CD4-positive, alpha-beta T cell treated with Interleukin-15 for 4 hours (primary cell): ENCODE measurements at places on chromosomes 6 and 20.

DNA sequence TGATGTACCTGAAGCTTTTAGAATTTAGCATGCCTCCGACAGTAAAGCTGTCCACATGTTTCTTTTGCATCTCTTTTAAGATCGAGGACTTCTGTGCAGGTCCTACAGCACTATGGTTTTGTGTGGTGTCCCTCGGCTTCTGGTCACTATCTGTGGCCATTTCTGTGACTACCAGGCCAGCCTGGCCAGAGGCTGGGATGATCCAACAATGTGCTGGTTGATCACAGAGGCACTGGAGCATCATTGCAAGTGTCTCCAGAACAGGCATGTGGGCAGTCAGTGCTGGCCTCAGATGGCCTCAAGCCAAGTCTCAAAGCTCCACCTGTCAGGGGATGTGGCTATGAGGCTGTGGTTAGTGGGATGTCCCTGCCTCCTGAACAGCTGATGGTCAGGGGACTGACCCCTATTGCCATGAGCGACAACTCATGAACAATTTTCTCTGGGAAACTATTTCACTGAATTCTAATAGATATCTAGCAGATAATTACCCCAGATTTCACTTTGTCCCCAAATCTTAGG, 136.6 kb downstream of the SYNDIG1 start:
- DNase-seq = no peak

- no peak for DNase-seq
Measured at GRCh38 chr20:47315339-47316056, 41.0 kb downstream of the ZMYND8 start.

- DNase-seq = no peak
Measured at GRCh38 chr6:26131618-26132017, 44.4 kb downstream of the HFE start.

DNA sequence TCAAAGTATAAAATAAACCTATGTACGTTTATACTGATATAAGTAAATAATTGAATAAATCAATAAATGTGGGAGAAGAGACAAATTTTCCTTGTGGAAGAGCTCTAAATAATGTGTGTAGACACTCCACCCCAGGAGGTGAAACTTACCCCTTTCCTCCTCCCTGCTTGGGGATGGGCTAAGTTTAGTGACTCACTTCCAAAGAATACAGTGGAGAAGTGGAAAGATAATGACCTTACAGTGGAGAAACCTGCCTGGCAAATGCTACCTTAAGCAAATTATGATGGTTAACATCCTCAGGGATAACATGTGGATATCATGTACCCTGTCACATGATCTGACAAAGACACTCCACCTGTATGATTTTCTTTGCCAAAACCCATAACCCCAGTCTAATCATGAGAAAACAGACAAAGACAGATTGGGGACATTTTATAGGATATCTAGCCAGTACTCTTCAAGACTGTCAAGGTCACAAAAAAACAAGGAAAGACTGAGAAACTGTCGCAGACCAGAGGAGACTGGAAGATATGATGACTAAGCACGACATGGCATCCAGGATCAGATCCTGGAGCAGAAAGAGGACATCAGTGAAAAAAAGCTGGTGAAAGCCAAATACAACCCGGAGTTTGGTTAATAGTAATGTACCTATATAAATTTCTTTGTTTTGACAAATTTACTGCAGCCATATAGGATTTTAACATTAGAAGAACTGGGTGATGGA, 195.5 kb upstream of the PRDM1 start:
- no peak for DNase-seq

GRCh38 chr6:160218810-160219209, 39.8 kb downstream of the SLC22A2 start:
- DNase-seq = no peak

DNA sequence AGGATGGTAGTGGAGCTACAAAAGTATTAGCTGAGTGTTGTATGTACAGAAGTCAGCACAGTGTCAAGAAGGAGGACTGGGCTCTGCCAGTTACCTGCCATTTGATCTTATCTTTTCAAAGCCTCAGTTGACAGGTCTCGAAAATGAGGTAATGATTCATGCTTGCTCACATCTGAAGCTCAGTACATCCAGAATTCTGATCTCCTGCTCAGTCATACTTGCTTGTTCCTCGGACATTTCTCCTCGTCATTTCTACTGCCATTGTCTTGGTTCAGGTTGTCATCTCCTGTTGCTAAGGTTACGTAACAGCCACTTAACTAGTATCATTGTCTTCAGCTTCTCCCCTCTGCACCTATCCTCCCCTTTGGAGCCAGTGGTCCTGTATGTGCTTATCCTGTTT, 89.5 kb downstream of the SLX4IP start:
- no peak for DNase-seq

DNA sequence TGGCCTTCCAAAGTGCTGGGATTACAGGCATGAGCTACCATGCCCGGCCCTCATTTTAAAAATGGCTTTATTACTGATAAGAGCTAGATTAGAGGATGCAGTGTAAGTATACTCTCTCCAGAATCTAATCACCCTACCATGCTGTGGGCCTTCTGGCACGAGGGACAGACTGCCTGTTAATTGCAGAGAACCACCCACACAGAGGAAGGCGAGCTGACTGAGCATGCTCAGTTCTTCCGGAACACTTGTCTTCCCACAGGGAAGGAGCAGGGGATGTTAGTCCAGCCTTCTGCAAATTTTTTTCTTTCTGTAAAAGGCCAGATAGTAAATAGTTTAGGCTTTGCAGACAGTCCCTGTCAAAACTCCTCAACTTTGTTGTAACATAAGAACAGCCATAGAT, 48.9 kb downstream of the ALDH5A1 start:
- no peak for DNase-seq

GRCh38 chr6:107822176-107823046, 1.7 kb downstream of the SCML4 start:
- peak; percentile 79 for DNase-seq

DNA sequence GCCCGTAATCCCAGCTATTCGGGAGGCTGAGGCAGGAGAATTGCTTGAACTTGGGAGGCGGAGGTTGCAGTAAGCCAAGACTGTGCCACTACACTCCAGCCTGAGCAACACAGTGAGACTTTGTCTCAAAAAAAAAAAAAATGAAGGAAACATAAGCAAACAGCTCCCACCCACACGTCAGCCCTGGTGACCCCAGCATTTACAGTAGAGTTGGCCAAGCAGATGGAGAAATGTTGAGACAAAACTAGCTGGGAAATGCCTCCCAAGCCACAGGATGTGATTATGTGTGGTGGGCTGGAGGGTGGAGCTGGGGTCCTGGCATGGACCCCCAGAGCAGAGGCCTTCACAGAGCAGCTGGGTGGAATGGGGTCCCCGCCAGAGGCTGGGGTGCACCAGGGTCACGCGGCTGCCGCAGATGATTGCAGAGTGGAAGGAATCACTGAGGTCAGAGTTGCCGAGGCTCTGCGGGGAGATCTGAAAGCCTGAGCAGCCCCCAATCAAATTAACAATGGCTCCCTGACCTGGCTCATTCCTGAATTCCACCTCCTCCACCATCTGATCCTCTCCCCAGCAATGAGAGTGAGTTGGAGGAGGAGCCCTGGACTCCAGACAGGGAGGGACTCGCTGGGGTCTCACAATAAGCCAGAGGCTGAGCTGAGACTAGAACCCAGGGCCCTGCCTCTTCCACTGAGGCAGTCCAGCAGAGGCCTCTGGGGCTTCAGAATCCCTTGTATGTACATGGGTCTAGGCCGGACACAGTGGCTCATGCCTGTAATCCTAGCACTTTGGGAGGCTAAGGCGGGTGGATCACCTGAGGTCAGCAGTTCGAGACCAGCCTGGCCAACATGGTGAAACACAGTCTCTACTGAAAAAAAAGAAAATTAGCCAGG, 34.7 kb upstream of the TGM2 start:
- DNase-seq = no peak

GRCh38 chr20:47502271-47503239, 868 bp downstream of the NCOA3 start:
- peak; percentile 51 for DNase-seq

- DNase-seq = no peak
Measured at GRCh38 chr6:134740027-134740373, 209.9 kb downstream of the ALDH8A1 start.

GRCh38 chr20:20017844-20018185, 653 bp downstream of the NAA20 start:
- DNase-seq = no peak

DNA sequence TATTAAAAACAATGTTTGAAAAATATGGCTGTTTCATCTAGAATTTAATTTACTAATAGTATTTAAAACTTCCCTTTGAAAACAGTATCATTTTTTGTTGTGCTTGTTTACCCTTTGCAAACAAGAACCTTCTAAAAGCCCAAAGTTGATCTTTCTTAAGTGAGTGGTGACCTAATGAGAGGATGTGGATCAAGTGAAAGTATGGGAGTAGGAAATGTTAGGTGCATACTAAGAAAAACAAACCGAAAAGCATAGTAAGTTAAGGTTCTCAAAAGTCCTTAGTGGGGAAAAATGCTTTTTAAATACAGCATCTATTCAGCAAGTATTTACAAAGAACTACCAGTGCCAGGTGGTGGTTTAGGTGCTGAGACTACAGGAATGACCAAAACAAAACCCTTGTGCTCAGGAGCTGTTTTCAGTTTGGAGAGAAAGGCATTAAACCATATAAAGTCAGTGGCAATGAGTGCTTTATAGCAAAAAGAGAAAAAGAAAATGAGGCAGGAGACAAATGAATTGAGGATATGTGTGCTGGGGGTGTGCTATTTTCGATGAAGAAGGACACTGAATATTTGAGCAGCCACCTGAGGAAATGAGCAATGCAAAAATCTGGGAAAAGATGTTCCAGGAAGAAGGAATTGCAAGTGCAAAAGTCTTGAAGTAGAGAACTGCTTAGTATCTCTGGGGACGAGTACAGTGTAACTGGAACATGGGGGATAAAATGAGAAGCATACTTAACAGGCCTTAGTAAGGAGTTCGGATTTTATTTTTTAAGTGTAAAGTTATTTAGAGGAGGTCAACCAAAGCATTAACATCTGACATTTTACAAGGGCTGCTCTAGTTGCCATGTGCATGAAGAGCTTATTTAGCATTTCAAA, 24.0 kb downstream of the RNF146 start:
- no peak for DNase-seq

- DNase-seq = no peak
Measured at GRCh38 chr6:36929607-36930006, 24.9 kb upstream of the PI16 start.

DNA sequence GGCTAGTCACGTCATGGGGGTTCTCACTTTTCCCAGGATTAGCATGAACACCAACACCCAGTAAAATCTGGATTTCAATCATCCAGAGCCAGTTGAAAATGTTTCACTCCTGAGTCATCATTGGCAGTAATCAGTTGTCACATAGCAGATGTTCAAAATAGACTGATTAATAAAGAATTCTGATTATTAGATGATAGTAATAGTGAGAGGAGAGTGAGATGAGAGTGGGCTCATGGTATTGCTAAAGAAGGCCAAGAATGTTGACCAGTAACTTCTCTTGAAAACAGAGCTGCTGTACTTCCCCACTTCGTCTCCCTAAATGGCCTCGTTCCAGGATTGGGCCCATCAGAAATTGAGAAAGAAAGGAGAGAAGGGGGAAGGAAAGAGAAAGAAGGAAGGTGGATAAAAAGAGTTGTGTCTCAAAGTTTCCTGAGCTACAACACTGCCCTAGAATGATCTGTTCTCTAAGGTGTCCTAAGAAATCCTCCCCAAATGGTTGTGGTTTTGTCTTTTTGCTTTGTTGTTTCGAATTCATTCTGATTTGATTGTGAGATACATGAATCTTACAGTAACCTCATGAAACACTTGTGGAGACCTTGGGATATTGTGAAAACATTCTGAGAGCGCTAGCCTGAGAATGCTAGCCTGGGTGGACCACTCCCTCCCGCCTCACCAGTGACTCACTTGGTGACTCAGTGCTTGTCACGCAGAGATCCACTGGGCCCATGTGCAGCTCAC, 502.2 kb upstream of the JARID2 start:
- DNase-seq = peak; percentile 69

DNA sequence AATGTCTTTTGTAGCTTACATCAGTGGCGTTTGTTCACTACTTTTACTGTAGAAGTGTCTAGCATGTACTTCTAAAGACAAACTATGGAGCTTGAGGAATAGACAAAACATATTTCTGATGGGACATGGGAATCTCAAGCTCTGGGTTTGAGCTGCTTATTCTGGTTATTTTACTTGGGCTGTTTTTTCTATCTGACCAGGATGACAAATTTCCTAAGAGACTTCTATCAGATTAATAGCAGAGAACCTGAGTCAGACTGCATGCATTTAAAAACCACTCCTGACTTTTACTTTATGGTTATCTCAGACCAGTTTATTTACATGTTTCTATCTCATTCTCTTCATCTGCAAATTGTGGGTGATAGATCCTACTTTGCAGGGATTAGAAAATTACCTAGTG, 1282.3 kb upstream of the GJE1 start:
- no peak for DNase-seq

GRCh38 chr6:49415358-49415757, 47.7 kb downstream of the MMUT start:
- no peak for DNase-seq

GRCh38 chr6:166153966-166154365, 13.7 kb downstream of the TBXT start:
- DNase-seq = no peak

GRCh38 chr6:88472851-88473525, 306.8 kb upstream of the CNR1 start:
- DNase-seq = no peak

DNA sequence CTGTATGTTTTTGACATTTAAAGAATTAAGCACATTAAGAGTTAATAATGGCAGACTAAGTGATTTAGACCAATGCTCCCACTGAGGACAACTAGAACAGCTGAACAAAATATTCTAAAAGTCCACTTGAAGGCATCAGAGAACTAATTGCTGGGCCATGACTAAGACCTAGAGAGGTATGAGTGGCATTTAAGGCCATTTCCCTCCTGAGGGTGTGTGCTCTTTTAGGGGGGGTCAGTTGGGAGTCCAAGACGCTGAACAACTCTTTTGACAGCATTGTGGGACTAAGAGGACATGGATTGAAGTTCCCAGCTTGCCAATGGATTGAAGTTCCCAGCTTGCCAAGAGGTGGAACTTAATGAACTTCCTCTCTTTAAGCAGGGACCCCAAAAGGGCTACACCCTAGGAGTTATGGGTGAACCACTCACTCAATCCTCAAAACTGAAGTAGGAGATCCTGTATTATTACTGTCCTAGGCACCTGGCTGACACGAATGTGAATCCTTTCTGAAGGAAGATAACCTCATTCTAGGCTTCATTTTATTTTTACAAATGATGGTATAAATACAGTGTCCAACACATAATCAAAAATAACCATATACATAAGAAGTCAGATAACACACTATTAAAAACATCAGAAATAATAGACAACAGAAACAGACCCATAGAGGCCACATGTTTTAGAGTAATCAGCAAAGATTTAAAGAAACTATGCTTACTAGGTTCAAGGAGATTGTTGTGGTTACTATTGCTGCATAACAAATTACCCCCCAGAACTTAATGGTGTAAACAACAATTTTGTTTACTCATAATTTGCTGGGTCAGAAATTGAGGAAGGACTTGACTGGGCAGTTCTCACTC, 175.1 kb downstream of the VEGFA start:
- no peak for DNase-seq

GRCh38 chr6:135021310-135022049, 33.1 kb downstream of the HBS1L start:
- no peak for DNase-seq

GRCh38 chr6:168138436-168138835, 59.4 kb upstream of the FRMD1 start:
- DNase-seq = no peak

GRCh38 chr6:7590918-7591302, 912 bp downstream of the SNRNP48 start:
- no peak for DNase-seq
